Activated CD4-positive, CD25-positive, alpha-beta regulatory T cell treated with anti-CD3 and anti-CD28 coated beads, Interleukin-2, amount 50 U/mL, for 72 hours (primary cell): ENCODE measurements at places on chromosomes 5 and 9.

DNA sequence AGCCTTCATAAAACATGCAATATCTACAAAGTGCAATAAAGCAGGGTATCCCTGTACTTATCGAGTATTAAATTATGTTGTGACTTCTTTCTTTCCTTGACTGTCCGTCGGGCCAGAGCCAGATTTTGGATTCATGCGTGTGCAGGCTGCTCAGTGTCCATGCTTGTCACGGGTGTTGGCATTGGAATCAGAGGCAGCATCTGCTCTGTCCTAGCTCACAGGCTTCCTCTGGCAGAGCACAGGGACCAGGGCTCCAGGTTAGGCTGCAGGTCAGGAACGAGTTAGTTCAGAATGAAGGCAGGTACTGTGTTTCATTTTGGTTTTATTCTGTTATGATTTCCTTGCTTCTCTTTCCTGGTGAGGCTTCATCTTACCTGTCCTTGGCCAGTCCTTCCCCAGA, 249.8 kb downstream of the AUH start:
- no peak for DNase-seq

GRCh38 chr5:43730832-43731342, 127.9 kb downstream of the NNT start:
- no peak for DNase-seq

DNA sequence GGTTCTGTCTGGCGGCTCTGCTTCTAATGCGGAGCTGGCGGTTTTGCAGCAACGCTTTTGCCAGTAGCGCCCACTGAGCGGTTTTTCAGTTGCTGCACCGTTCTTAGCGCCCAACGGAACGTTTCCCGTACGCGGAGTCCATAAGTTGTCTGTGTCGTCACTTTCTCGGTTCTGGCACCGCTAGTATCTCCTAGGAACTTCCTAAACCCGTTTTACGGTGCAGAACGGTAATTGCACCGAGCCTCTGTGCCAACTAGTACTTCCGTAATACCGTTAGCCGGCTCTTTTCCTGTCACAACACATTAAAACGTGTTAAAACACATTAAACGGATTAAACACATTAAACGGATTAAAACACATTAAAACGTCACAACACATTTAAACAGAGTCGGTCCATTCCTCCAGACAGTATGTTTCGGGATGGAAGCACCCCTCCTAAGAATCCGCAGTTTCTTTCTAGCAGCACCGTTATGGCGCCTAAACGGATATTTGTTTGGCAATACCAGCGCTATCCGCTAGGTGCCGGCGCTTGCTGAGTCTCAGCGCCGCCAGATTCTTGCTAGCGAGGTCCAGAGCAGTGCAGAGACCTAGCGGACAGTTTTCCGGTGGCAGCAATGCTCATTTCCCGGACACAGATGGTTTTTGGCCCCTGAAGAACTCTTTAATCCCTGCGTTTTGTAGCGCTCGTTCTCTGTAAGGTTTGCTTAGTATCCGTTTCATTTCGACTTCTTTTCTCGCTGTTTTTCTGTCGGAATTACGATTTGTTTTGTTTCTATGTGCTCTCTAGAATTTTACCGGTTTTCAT, 45.4 kb downstream of the ANXA2R start:
- DNase-seq = peak; percentile 86

DNA sequence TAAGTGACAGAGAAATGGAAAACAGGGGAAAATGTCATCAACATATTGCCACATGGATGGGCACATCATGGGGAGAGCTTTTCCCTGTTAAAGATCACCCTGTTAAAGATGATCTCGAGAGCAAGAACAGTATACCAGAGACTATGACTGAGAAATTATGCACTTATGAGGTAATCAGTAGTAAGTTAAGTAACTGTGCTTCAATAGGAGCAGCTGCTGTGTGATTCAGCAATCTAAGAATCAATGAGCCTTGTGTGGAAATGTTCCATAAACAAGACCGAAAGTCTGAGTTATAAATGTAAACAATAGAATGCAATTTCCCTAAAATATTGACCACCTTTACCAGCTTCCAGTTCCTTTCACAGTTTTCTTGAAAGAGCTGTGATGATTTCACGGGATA, 582.3 kb downstream of the CAAP1 start:
- no peak for DNase-seq

GRCh38 chr9:6426117-6426516, 13.1 kb downstream of the UHRF2 start:
- DNase-seq = no peak
